ENCODE measurements at places on chromosomes 2 and 18.

DNA sequence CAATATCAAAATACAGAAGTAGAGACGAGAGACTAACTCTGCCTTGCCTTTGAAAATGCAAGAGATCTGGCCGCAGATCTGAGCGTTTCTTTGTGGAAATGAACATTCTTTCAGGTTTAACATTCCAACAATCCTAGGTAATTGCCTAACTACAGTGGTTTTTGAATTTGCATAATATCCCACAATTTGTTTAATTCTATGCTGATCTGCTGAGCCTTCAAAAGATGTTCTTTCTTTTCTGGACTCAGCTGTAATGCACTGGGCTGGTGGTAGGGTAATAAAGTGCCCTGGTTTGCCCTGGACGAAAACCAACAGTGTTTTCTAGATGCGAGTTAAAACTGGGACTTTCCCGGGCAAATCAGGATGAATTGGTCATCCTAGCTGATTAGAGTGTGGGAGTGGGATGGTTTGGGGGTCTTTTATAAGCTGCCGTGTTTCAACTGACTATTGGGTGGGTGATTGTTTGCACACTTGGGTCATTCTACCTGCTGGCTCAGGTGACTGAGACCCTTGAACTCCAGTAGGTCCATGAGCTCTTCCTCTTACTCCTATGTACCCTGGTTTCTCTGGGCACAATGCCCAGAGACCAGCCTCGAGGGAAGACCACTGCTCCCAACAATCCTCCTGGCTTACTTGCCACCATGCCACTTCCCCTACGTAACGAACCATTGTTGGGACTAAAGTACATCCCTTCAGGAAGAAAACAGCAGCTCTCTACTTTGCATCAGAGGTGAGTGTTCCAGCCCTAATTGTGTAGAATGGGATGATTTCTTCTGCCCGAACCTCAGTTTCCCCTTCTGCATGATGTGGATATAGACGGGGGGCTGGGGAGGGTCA lies 3.4 kb upstream of the PAX8 start:
- no peak for DNase-seq

- no peak for DNase-seq
Measured at GRCh38 chr2:51368250-51368649, 336.3 kb upstream of the NRXN1 start.

DNA sequence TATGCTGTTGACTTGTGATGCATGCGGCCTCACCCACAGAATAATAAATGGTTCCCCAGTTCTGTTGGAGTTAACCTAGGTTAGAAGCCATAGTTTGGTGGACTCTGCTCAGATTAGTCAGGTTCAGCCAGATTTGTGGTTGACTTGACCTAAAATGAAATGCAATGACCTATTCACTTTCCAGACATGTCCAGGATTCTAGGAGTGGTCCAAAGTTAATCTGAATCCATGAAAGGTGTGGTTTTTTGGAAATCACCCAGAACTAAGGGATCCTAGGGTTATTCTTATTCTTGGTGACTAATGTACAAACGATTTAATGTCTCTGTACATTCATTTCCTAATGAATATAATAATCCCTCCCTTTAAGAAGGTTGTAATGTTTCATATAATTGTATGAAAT lies 88.9 kb upstream of the RBBP8 start:
- DNase-seq = no peak

- DNase-seq = no peak
Measured at GRCh38 chr2:240387325-240387668, 48.2 kb upstream of the GPC1 start.

DNA sequence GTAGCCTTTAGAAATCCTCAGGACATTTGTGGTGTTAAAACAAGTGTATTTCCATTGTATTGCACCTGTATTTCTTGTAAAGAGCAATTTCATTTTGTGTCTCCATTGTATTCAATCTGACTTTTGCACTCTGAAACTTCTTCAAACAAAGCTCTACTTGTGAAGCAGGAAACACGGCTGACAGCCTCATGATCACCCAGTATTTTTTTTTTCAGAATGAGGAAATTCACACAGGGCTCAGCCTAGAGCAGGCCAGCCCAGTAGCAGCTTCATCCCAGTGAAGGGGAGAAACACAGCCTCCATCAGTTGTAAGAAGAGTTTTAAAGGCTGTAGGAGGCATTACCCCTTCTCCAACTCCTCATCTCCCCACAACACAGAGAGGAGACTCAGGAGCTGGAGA lies 175.9 kb upstream of the KLHL29 start:
- DNase-seq = no peak

DNA sequence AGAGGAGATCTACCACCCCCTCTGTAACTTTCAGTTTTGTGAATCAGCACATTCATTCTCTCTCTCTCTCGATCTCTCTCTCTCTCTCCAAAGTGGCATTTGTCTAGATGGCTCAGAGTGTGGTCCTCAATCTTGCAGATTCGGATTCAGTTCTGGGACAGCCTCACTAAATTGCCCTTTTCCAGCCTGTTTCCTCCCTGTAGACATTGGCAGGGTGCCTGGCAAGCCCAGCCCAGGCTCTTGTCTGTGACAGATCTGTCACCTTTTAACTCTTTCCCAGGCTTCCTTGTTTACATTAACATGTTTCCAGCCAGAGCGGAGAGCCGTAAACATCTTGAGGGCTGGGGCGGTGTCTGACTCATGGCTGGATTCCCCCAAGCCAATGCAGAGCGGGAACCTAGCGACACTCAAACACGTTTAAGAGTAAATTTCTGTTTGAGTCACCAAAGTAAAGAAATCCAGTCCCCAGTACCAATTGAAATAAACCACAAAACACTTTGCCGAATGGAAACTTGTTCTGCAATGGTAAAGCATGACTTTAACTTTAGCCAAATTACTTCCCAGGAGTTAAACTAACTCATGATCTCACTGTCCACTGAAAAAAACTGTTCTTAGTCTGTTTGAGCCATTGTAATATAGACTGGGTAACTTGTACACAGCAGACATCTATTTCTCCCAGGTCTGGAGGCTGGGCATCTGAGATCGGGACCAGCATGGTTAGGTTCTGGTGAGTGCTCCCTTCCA lies 6.6 kb upstream of the CYP27C1 start:
- no peak for DNase-seq

- DNase-seq = no peak
Measured at GRCh38 chr2:200913654-200914053, 24.5 kb downstream of the NIF3L1 start.
